ENCODE measurements at places on chromosomes 13 and 19.
A peak's percentile ranks its signal among the peaks of the same experiment; 100 is the strongest.

DNA sequence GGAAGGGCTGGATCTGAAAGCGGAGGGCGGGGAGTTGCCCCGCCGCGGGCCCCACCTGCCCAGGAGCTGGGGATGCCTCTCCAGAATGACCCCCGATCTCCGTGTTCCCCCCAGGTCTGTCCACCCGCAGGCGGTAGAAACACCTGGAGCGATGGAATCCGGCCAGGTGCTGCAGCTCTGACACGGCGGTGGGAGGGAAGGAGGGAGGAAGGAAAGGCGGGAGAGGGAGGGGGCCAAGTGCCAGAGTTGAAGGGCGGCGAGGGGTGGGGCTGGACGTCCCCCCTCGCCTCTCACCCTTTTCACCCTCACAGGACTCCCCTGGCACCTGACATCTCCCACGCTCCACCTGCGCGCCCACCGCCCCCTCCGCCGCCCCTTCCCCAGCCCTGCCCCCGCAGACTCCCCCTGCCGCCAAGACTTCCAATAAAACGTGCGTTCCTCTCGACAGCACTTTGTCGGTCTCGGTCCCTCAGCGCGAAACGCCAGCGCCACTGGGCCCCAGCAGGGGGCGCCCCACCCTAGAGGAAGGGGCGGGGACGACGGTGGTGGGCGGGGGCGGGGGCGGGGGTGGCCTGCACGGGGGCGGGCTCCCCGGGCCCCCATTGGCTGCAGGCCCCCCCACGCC lies 337 bp upstream of the FXYD7 start:
- DNase-seq, result no peak

GRCh38 chr13:101880581-101880980 lies 428.1 kb downstream of the ITGBL1 start:
- DNase-seq, result no peak

DNA sequence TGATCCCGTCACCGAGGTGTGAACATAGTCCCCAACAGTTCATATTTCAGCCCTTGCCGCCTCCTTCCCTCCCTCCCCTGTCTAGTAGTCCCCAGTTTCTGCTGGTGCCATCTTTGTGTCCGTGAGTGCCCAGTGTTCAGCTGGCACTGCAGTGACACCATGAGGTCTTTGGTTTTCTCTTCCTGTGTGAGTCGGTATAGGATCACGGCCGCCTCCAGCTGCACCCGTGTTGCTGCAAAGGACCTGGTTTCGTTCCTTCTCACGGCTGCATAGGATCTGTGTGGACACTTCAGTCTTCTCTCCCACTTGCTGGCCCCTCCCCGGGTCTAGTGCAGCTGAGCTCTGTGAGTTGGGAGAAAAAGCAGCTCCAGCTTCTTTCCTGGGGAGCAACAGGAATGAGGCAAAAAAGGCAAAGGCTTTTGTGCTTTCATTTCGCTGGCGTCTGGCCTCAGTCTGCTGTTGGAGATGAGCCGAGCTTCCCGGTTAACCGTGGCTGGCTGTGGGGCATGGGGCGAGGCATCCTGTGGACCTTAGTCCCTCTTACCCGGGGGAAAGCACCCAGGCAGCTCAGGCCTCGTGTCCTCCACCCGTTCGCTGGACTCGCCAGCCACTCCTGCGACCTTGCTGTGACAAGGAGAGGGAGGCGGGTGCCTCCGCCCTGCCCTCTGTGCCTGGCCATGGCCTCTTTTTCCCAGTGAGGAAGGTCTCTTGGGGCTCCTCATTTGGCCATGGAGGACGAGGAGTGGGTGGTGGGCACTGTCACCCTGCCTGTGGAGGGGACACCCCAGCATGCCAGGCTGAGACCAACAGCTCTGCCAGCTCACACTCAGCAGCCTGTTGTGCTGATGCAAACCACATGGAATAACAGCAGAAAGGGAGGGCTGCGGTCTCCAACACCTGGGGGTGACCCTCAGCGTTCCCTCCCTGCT lies 196.5 kb downstream of the TEX29 start:
- DNase-seq, result no peak

- DNase-seq, result no peak
These were observed 66.2 kb downstream of the FOXO1 start for GRCh38 chr13:40600149-40600751.

- DNase-seq, result no peak
These were observed 6.3 kb downstream of the TSHZ3 start for GRCh38 chr19:31342926-31343325.

GRCh38 chr19:12985049-12985776 lies 10.1 kb upstream of the NFIX start:
- peak; percentile 47 for DNase-seq

DNA sequence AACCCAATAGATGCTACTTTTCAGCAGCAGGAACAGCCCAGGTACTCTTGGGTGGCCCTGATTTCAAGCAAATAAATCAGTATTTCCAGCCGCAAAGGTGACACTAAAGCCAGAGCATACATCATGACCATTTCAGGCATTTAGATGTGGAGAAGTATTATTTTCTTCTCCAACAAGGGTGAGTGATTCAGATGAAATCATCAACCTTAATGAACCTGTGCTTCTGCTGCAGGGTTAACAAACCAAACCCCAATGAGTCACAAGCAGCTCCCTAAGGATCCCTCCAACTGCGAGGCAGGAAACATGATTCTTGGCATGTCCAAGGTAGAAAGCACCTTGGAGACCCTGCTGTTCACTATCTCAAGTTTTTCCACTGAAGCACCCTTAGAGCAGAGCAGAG lies 32.7 kb downstream of the MBNL2 start:
- no peak for DNase-seq

- no peak for DNase-seq
These were observed 7.9 kb downstream of the ZIC2 start for GRCh38 chr13:99989276-99990125.

DNA sequence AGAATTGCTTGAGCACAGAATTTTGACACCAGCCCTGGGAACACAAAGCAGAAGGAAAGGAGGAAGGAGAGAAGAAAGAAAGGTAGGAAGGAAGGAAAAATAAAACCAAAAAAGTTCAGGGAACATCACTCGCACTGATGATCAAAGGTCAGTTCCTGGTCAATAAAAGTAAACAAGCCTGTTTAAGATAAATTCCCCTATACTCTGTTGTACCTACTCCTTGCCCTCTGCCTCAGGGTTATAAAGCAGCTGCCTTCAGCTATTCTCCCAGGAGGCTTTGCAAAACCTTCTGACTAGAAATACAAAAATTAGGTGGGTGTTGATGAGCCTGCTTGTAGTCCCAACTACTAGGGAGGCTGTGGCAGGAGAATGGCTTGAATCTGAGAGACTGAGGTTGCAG lies 14.9 kb upstream of the ZNF91 start:
- DNase-seq, result no peak

- no peak for DNase-seq
These were observed 66.3 kb downstream of the ZIC5 start for GRCh38 chr13:99905224-99905623.

GRCh38 chr13:77696879-77697216 lies 639 bp upstream of the SLAIN1 start:
- no peak for DNase-seq

DNA sequence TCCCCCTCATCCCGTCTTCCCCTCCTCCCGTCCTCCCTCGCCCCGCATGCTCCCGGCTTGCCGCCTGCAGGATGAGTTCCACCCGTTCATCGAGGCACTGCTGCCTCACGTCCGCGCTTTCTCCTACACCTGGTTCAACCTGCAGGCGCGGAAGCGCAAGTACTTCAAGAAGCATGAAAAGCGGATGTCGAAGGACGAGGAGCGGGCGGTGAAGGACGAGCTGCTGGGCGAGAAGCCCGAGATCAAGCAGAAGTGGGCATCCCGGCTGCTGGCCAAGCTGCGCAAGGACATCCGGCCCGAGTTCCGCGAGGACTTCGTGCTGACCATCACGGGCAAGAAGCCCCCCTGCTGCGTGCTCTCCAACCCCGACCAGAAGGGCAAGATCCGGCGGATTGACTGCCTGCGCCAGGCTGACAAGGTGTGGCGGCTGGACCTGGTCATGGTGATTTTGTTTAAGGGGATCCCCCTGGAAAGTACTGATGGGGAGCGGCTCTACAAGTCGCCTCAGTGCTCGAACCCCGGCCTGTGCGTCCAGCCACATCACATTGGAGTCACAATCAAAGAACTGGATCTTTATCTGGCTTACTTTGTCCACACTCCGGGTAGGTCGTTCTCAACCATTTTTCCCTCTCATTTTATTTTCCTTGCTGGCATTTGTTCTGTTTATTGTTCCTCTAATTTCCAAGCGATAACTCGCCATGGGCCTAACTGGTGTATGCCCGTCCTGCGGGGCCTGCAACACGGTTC lies 29.8 kb downstream of the NFIX start:
- peak; percentile 66 for DNase-seq

GRCh38 chr13:44198826-44199225 lies 174.8 kb upstream of the SERP2 start:
- no peak for DNase-seq

- peak; percentile 55 for DNase-seq
These were observed 33.1 kb downstream of the PPP1R37 start for GRCh38 chr19:45125975-45126493.

- no peak for DNase-seq
These were observed 41.6 kb upstream of the RFC3 start for GRCh38 chr13:33776239-33776881.

DNA sequence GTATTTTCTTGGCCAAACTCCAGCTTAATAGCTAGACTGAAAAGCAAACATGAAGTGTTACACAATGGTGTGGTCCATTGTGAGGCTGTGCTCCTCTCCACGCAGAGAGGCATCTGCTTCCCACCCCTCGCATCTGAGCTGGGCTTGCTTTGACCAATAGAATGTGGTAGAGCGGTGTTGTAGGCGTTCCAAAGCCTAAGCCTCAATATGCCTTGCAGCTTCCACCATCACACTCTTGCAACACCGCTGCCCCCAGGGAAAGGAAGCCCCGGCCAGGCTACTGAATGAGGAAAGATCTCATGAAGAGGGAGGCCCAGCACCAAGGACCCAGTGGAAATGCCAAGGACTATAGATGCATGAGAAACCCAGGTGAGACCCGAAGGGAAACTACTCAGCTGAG lies 9.4 kb downstream of the FLT1 start:
- DNase-seq, result no peak

- no peak for DNase-seq
These were observed 6.5 kb downstream of the SIGLEC7 start for GRCh38 chr19:51148580-51148979.

GRCh38 chr19:19427944-19428343 lies 22.5 kb downstream of the GATAD2A start:
- no peak for DNase-seq

DNA sequence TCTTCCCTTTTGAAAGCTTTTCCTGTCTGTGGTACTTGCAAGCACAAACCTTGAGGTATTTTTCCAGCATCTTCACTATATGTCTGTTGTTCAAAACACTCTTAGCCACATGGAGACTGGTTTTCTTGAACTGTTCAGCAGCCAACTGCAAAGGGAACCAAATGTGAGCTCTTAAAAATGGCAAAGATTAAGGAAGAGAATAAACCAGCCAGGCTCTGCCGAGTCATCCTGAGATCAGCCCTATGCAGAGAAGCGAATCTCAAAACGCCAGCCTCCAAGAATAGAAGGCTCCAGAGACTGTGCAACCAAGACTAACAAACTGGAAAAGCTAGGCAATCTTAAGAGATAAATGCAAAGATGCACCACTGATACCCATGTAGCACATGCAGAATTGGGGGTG lies 20.7 kb downstream of the AKAP8 start:
- no peak for DNase-seq

- peak; percentile 79 for DNase-seq
These were observed 15.9 kb downstream of the PRR36 start for GRCh38 chr19:7858109-7858770.

DNA sequence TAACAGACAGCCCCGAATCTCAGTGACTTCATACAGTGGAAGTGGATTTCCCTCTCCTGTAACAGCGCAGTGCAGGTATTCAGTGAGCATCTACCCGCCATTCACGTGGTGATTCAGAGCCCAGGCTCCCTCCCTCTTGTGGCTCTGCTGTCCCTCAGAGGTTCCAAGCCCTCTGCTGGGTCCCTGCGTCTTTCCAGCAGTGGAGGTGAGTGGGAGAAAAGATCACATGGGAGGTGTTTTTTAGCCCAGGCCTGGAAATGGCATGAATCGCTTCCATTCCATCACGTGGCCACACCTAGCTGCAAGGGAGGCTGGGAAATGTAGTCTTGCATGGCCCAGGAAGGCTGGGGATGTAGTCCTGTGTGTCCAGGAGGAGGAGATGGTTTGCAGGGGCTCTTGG lies 61.4 kb downstream of the DPF1 start:
- no peak for DNase-seq

DNA sequence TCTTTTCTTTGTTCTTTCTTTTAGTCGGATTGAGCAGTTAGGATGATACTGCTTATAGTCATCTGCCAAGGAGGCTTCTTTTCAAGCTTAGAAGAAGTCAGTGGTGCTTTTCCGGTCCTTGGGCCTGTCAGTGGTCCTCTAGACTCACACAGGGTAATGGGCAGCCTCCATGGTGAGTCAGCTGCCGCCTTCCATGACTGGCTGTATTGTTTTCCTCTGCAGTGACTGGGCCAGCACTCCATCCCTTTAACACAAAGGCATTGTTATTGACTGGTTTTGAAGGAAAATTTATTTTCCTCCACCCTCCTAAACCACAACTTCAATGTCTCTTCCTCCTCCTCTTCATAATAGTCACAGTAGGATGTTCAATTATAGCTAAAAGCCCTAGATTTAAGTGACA lies 47.1 kb upstream of the CNMD start:
- no peak for DNase-seq

GRCh38 chr13:94710065-94710781 lies 2.1 kb downstream of the SOX21 start:
- no peak for DNase-seq

- DNase-seq, result no peak
These were observed 1.4 kb downstream of the FBXO27 start for GRCh38 chr19:39030854-39031367.

DNA sequence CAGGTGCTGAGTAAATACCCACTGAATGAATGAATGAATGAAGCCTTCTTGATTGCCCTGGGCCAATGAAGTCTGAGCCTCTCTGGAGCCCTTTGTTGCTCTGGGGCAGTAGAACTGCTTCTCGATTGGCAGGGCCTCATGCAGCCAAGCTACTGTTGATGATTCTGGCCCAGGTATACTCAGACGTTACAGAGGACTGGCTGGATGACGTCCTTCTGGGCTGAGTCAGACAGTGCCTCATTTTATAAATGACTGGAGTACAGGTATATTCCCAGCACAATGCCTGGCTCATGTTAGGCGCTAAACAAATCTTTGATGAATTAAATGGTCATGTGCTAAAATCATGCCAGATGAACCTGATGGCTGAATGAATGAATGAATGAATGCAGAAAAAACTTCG lies 243.8 kb upstream of the MAB21L1 start:
- no peak for DNase-seq

DNA sequence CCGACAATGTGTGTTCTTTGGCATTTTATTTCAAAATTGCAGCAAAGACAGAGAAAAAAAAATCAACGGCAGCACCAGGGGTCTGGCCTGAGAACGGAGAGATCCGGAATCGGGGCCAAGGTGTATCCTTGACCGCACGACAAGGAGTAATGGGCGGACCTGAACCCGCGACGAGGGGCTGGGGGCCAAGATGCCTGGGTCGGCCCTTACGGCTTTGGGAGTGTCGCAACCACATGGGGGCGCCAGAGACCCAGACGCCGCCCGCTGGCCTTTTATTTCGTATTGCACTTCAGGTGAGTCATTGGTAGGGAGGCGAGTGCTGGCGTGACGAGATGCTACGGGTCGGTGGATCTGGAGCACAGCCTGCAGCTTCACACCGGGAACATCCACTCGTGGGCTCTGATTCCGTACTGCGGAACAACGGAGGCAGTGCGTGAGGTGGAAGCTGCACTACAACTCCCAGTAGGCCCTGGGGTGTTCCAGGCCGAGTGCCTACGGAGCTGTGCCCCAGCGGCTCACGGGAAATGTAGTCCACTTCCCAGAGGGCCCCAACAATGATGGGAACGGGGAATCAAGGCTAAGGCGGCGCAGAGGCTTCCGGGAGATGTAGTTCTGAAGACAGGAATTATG lies 15.7 kb downstream of the BCAT2 start:
- peak; percentile 96 for DNase-seq

Data from NCI-H510A treated with DMSO at 0.1 percent for 48 hours (cell line).